ENCODE measurements at places on chromosomes 5 and 9.

DNA sequence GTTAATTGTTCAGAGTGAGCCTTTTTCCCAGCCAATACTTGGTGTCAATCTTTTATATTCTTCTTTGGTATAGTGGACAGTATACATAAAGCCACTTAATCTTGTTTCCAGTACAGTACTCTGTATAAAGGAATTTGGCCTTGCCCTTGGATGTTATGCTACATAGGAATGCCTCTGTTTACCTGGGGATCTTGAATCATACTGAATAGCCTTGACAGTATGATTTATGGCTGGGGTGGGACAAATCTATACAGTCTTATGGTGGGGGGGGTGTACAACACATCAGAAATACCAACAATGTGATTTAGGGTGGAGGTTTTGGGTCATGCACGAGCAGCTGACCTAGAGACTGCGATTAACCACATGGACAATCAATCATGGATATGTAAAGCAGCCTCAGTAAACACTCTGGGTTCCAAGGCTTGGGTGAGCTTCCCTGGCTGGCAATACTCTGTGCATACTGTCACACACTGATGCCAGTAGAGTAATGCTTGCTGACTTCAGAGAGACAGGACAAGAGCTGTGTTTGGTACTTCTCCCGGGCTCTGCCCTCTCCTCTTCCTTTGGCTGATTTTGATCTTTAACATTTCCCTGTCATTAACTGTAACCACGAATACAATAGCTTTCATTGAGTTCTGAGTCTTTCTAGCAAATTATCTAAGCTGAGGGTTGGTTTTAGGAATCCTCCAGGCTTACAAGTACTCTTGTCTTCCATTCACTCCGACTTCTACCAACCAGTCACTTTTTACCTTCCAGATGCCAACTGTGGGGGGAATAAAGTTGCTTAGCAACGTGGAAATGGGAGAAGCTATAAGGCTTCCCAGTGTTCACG lies 84.6 kb downstream of the IARS1 start:
- DNase-seq = no peak

DNA sequence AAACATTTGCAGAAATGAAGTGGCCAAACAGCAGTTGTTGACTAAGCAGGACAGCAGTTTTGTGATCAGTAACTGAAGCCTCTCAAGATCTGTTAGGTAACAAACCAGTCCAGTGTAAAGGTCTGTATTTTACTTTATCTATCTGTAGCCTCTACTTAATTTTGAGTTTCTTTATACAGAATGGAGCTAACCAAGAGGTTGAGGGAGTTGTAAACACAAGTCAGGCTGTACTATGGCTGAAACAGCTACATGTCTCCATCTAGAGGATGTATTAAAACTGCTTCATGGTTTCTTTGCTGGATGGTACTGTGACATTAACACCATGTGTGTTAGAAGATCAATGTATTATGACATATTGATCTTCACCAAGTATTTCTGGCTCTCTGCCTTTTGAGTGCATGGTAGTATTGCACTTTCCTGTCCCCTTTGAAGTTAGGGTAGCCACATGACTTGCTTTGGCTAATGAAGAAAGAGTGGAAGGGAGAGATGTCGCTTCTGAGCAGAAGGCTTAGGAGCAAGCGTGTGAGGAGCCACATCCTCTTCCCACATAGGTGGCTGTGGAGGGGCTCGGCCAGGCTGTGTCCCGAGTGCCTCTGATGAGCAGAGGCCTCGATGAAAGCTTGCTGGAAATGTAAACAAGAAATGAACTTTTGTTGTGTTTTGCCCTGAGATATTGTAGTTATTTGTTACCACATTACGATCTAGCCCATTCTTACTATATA lies 105.6 kb upstream of the PCA3 start:
- DNase-seq = peak; percentile 65

DNA sequence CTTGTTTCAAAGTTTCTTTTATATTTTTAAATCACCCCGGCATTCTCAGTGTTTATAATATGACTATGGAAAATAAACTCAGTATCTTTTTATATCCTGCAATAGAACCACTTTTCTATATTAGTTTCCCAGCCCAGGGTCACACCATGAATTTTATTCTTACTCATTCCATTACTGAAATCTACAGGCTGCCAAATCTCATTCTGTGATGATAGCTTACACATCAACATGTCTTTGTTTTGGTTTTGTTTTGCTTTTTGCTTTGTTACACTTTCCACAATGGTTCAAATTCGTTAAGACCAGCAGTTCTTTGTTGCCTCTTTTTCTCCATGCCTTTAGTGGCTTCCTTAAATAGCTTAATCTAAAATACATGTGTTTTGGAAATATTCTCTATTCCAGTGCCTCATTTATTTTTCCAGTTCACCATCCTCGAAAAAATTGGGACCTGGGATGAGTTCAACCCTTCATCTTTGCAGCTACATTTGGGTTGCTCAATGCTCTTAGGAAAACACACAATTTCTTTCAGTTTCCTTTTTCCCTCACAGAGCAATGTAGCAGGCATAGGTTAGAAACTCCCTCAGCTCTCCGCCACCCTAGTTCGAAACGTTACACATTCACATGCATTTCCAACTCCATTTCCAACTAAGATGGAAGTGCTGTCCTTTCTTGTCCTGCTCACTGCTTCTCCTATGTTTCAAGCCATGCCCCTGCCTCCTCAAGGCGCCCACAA lies 1146.3 kb downstream of the MAT2B start:
- no peak for DNase-seq

- DNase-seq = no peak
These were observed 16.7 kb downstream of the TJP2 start for GRCh38 chr9:69190863-69191181.

DNA sequence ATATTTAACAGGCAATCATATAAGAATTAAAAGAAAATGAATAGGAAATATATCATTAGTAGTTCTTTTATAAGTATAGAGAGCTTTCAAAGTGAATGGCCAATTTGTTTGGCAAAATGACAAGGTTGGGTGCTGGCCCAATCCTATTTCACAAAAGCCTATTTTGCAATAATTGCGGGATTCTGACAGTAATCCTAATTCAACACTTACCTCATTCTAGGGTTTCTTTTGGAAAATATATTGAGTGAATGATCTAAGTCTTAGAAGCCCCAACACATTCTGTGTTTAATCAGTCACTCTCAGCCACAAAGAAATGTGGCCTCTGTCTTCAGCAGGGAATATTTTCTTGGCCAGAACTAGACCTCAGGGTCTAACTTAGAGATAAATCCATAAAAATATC lies 835.9 kb upstream of the ZNF608 start:
- no peak for DNase-seq

GRCh38 chr5:159132429-159133040 lies 32.8 kb upstream of the EBF1 start:
- DNase-seq = no peak

- no peak for DNase-seq
These were observed 64.7 kb upstream of the XPA start for GRCh38 chr9:97761879-97762278.

- peak; percentile 45 for DNase-seq
These were observed 13.8 kb upstream of the LHX2 start for GRCh38 chr9:123997665-123998277.

- no peak for DNase-seq
These were observed 49.2 kb upstream of the NTRK2 start for GRCh38 chr9:84620338-84620737.

DNA sequence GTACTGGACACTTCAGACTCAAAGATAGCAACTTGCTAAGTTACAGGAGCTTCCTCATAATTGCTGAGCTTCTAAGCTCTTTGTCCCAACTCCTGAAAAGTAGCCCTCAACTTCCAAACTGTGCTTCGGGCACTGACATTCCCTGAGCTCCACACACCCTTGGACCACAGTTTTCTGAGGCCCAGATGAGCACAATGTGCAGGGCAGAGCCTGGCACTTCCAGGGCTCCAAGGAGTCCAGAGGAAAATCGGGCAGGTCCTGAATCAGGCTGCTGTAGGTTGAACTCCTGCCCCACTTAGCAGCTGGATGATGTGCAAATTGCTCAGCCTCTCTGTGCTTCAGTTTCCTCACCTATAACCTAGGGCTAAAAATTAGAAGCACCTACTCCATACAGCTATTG lies 54.6 kb upstream of the KCNIP1 start:
- no peak for DNase-seq

- DNase-seq = no peak
These were observed 195.9 kb downstream of the SGCD start for GRCh38 chr5:156522651-156523529.

- no peak for DNase-seq
These were observed 59.0 kb upstream of the PDE8B start for GRCh38 chr5:77151501-77151900.

GRCh38 chr5:40939753-40940152 lies 30.5 kb downstream of the C7 start:
- no peak for DNase-seq

DNA sequence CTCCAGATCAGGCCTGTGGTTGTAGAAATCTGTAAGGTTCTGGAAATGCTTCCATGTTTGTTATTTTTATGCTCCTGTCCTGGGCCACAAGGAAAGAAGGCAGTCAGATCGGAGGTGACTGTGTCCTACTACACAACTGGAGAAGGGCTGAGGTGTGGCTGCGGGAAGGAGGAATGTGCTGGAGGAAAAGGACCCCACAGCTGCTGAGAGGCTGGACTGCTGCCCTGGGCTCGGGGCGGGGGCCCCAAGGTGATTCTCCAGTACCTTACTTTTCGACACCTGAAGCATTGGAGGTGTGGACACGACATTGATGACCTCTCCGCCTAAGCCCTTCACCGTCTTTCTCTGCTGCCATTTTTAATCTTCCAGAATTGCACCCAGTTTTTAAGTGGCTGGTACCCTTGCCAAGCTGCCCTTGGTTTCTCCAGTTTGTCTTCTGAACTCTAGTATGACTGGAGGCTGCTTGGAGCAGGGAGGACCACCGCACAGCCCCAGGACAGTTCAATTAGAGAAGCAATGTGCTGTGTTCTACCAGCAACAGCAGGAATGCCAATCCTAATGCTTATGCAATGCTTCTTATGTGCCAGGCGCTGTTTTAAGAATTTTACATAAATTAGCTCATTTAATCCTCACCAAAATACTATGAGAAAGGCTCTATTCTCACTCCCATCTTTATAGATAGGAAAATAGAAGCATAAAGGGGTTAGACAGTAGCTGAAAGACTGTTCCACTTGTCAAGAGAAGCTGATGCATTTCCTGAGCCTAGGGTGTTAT lies 13.5 kb upstream of the ANKRD33B start:
- DNase-seq = no peak

GRCh38 chr9:36922548-36922947 lies 111.5 kb downstream of the PAX5 start:
- DNase-seq = no peak

GRCh38 chr9:2758162-2758897 lies 41.0 kb downstream of the KCNV2 start:
- DNase-seq = no peak

DNA sequence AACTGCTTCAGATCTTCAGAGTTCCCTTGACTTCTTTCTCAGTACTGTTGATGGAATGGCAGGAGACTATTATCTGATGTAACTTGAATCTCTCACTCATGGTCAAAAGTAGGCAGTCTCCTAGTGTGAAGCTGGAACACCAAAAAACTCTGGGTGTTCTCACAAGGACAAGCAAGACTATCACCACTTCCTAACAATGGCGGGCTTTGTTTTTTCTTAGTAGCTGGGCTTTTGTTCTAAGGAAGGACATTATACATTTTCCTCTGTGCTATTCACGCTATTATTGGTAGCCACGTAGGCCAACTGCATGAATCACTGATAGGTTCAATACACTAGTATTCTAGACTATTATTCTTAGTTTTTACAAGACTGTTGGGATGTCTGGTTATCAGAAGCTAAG lies 67.7 kb upstream of the ATG10 start:
- DNase-seq = no peak

- no peak for DNase-seq
These were observed 802 bp downstream of the ITGA2 start for GRCh38 chr5:52989781-52990527.

- DNase-seq = no peak
These were observed 510.6 kb downstream of the PRR16 start for GRCh38 chr5:120974690-120975089.

GRCh38 chr5:55407984-55408383 lies 100.2 kb downstream of the MTREX start:
- DNase-seq = no peak

GRCh38 chr9:136454026-136454796 lies 14.6 kb upstream of the INPP5E start:
- no peak for DNase-seq

GRCh38 chr5:30736669-30737068 lies 456.8 kb upstream of the CDH6 start:
- no peak for DNase-seq

DNA sequence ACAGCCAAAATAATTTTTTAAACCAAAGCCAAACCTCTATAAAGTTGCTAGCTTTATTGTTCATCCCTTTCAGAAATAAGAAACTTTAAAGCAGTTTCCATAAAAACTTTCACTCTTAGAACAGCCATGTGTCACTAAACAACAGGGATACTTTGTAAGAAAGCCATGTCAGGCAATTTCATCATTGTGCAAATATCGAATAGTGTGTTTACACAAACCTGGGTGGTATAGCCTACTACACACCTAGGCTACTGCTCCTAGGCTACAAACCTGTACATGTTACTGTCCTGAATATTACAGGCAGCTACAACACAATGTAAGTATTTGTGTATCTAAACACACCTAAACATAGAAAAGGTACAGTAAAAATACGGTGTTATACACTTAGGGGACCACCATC lies 59.9 kb downstream of the TLE1 start:
- no peak for DNase-seq

DNA sequence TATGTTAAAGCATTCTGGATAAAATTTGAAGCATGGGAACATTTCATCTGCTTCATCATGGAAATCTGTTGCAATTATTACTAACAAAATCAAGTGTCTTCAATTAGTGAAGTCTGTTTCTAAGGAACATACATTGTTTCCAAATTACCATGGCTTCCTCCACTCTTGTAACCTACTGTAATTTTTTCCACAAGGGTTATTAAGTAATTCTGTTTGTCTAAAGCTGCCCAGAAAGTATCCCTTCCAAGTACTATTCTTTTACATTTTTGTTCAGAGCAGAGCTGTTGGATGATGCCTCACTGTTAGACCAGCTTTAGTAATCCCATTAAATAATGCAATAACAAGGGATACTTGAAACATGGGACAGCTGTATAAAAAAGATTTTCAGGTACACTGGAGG lies 483.5 kb upstream of the CD180 start:
- no peak for DNase-seq

- no peak for DNase-seq
These were observed 204.1 kb upstream of the MEF2C start for GRCh38 chr5:89087128-89087527.

- no peak for DNase-seq
These were observed 27.6 kb downstream of the ABCA1 start for GRCh38 chr9:104900324-104900723.

GRCh38 chr5:109045710-109046109 lies 298.0 kb downstream of the FER start:
- no peak for DNase-seq

DNA sequence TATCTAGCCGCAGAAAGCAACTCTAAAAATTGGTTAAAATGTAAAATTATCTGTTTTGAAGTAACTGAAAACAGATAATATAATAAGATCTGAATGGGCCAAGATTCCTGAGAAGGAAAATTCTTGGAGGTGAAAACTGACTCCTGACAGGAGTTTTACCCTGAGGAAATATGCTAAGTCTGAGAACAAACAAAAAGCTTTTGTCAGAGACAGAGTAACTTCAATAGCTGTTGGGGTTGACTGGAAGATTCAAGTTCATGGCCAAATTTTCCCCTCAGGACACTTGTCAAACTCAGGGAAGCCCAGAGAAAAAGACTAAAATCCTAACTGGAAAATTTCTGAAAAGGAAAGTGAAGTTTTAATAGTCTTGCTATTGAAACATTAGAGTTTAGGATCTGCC lies 5.7 kb downstream of the PCDHB4 start:
- DNase-seq = no peak

All from CD4-positive, alpha-beta T cell treated with Interferon alpha-2 for 1 hour (primary cell).